Stimulated activated CD4-positive, alpha-beta T cell treated with anti-CD3 and anti-CD28 coated beads, TNF-alpha, amount 100 ng/mL, for 1 hour (primary cell): ENCODE measurements at places on chromosomes 6 and 20.

GRCh38 chr6:166235666-166236292, 68.1 kb upstream of the TBXT start:
- DNase-seq, result no peak

- no peak for DNase-seq
Observed at GRCh38 chr6:42241915-42242314, 24.3 kb upstream of the MRPS10 start.

DNA sequence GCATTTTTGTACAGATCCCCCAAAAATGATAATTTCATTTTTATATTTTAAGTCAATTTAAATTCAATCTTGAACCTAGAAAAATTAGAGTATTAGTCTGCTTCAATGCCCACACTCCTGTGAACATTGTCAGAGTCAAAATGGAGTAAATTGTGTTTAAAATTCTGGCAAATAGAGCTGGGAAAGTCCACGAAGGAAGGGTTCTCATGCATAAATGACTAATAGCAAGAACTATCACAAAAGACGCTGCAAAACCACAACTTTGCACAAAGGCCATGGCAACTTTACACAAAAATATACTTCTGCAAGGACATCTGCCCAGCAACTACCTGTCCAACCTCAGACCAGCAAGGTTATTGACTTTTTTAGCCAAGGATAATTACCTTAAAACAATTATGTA, 203.2 kb upstream of the SMLR1 start:
- no peak for DNase-seq

GRCh38 chr6:395432-396125, 4.0 kb downstream of the IRF4 start:
- no peak for DNase-seq

GRCh38 chr20:35039146-35039545, 53.5 kb downstream of the TRPC4AP start:
- DNase-seq, result no peak

GRCh38 chr6:63578757-63579156, 6.5 kb downstream of the LOC128125822 start:
- no peak for DNase-seq

GRCh38 chr6:138809677-138810076, 13.8 kb downstream of the ECT2L start:
- no peak for DNase-seq

DNA sequence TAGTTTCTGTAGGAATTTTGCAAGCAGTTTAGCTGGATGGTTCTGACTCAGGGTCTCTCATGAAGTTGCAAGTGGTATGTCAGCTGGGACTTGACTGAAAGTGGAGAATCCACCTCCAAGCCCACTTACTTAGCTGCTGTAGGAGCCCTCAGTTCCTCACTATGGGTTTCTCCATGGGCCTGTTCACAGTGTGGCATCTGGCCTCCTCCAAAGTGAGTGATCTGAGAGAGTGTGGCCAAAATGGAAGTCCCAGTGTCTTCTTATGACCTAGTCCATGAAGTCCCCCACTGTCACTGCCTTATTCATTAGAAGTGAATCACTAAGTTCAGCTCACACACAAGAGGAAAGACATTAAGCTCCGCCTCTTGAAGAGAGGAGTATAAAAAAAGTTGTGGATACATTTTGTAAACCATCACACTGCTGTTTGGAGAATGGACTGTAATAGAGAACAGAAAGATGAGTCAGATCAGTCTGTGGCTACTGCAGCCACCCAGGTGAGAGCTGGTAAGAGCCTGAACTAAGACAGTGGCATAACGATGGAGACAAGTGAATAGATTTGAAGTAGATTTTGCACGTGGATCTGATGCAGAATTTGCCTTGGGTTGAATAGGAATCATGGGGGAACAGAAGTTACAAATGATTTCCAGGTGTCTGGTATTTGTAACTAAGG, 4.9 kb upstream of the NELFCD start:
- no peak for DNase-seq

DNA sequence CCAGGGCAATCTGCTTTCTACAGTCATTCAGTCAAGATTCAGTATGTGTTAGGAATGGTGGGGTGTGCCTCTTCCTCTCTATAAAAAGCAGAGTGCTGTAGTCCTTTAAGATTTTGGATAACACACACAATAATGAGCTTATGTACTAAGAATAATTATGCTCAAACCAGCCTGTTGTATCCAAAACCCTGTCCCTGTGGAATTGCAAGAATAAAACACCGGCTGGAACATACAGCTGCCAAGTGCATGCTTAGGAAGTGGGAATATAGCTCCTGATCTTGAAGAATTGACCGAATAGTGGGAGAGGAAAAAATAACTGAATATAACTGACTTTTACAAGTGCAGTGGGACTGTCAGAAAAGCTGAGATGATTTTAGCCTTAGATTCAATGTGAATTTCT, 979 bp upstream of the MOCS1 start:
- DNase-seq, result no peak

DNA sequence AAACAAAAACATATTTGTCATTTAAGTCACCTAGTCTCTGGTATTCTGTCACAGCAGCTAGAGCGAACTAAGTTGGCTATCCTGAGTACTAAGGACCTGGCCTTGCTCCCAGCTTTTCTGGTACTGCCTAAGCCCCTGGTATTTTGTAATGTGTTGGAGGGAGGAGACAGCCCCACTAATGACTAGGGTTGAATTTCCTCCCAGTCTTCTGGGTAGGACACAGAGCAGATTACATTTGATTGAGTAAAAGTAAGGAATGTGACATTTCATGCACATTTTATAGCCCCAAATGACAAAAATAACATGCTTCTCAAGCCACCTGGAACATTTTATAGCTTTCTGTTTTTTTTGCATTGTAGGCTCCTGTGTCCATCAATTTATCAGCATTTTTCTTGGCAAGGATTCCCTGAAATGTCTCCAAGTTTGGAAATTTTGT, 47.9 kb upstream of the DDR1 start:
- DNase-seq, result no peak

- DNase-seq, result no peak
Observed at GRCh38 chr6:13965582-13966127, 40.9 kb downstream of the RNF182 start.

- DNase-seq, result no peak
Observed at GRCh38 chr6:44674226-44675155, 287.0 kb downstream of the CDC5L start.
